ENCODE measurements at places on chromosomes 6 and 20.

DNA sequence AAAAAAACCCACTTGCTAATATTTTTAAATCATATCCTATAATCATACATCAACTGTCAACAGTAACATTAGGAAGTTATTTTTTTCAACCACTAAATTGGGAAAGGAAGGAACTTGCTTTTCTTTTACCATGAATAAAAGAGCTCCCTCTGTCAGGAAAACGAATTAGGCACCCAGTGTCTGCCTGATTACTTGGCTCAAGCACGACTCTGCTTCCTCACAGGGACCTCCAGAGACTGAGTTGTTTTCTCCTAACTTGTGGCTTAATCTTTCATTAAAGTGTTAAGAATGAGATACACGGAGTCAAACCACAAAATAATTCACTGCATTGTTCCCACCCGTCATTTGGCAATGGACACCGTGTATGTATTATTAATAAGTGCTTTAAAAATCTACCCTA, 1405.1 kb upstream of the EYS start:
- DNase-seq: no peak

- DNase-seq: peak; percentile 61
Observed at GRCh38 chr6:70375166-70375565, 38.1 kb upstream of the FAM135A start.

DNA sequence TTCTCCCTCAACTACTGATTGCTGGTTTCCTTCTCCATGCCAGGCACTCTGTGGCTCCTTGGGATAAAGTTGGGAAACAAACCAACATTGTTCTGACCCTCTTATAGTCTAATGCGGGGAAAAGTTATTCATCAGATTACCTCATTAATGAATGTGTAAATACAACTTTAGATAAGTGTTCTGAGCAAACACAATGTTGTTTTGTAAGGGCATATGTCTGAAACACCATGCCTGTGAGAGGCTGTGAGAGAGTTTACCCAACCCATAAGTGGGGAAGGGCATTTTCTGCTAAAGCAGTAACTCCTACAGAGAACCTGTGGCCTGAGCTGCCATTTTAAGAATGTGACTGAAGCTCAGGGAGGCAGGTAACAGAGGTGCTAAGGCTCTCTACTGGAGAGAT, 283.5 kb downstream of the KHDC1L start:
- no peak for DNase-seq

GRCh38 chr20:59577037-59577808, 27.1 kb upstream of the PHACTR3 start:
- no peak for DNase-seq

- DNase-seq: no peak
Observed at GRCh38 chr6:52696418-52696817, 25.5 kb downstream of the TMEM14A start.

- no peak for DNase-seq
Observed at GRCh38 chr6:41677124-41677921, 39.1 kb downstream of the MDFI start.

DNA sequence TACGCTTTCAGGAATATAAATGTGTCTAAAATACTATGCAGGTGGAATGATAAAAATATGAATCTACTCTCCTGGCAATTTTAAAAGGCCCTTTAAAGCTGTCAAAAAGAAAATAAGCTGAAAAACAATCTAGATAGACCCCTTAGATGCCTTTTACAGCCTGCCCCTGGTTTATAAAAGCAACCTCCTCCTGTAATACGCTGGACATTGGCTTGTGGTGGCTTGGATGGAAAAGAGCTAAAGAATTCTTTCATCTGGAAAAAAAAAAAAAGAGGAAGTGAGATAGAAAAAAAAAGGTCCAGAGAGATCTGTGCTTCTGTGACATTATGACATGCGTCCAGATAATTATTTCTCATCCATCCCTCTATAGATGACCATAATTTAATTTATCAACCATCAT, 115.9 kb upstream of the NRSN1 start:
- DNase-seq: no peak

DNA sequence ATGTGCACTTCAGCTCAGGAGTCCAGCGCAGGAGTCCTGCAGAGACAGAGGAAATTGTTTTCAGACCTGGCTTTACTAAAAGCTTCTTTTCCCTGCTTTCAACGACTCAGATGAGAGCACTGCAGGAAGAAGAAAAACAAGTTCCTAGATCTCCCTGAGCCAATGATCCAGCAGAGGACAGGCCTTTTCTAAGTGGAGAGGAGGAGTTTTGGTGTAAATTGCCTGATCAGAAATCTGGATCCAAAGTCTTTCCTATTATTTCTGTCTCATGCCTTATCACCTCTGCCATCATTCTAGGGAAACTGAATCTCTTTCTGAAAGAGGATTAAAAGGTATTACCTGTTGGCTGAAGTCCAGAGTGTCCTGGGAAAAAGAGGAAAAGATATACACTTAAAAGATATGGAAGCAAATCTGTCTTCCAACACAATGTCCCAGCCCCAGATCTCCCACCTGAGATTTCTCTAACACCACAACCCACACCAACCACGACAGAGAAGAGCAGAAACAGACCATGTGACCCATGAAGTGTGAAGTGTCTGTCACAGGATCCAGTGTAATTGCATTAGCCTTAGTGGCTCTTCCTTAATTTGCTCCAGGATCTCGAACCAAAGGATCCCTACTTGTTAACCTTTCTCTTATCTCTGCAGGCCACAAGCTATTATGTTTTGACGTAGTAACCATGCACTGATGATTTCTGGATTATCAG, 23.1 kb upstream of the HLA-DRB5 start:
- no peak for DNase-seq

DNA sequence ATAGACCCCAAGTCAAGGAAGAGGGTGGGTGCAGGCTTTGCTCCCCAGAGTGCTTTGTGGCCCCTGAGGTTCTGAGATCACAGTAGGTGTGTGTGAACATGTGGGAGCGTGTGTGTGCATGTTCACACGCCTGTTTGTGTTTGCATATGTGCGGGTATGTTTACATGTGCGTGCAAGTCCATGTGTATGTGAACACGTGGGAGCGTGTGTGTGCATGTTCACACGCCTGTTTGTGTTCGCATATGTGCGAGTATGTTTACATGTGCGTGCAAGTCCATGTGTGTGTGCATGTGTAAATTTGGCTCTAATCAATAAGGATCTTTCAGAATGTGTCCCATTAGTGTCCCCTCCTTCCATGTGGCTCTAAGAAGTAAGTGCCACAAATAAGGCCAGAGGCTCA, 41.4 kb upstream of the PCMTD2 start:
- DNase-seq: no peak

DNA sequence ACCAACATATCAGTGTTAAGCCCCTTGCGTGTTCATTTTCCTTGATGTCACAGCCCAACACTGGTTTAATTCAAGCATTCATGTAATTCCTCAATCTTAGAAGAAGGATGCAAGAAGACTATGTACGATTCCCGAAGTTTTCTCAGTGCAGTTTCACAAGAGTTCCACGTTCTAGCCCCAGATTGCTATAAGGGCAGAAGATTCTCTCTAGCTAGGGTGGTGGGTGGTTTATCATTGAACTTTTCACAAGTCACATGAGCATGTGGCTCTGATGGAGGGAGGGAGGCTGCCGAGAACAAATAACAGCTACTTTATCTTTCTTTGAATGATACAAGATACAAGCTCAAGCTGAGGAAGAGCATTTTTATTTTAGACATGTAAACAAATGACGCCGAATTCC, 71.9 kb upstream of the NHSL1 start:
- DNase-seq: no peak

DNA sequence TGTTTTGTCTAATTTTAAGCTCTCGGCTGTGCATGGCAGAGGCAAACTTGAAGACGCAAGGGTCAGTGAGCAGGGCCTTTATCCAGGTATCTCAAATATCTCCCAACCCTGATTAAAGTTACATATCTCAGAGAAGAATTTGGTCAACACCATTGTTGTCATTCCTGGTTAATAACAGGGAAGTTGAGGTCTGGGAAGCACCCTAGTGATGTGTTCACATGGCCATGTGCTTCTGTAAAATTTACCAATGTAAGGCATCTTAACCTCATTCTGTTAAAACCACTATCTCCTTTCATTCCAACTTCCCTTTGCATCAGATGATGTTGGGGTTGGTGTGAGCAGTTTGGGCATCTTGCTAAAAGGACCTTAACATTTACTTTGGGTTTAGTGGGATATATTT, 4.0 kb upstream of the FAM110A start:
- no peak for DNase-seq

DNA sequence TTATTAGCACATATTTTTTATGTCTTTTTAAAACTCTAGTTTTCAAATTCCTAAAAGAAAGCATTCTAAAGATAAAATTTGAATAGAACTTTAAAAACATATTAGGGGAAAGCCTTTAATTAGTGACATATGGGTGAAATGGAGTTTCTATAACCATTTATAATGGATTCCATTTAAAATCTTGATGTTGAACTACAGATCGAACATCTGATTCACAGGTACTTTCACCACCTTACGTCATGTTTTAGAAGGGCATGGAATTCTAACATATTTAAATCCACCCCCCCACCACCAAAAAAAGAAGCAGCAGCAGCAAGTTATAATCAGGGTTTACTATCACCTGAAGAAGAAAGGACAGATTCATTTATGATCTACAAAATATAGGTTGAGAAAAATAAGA, 298.4 kb downstream of the SMOC2 start:
- no peak for DNase-seq

- DNase-seq: no peak
Observed at GRCh38 chr6:44219053-44219814, 2.5 kb downstream of the MYMX start.

DNA sequence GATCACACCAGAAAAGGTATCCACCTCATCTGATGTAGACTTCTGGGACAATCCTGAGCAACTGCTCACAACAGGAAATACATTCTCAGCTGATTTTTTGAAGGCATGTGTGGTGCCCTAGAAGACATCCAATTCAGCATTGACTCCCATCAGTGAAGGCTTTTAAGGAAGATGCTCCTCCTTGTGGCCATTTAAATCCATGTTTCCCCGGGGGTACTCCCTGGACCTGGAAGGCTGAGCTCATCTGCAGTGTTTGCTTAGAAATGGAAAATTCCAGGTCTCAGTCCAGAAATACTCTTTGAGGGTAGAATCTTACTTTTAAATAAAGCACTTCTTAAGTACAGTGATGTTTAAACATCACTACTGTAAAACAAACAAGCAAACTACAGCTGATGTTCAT, 195.5 kb upstream of the PDE10A start:
- no peak for DNase-seq

DNA sequence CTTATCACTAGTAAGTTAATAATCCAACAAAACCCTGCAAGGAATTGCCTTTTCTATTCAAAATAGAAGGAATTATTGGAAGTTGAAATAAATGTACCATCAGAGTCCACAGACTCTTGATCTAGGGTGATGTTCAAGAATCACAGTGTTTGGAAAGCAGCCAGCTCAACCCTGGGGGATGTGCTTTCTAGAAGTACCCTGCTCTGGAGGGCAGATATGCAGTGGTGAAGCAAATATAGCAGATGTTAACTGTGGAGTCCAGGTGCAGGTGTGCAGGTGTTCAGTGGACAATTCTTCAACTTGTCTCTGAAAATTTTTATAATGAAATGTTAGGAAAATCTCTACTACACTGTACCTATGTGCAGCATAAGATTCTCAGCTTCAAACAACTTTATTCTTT, 9.1 kb upstream of the INSM1 start:
- no peak for DNase-seq

DNA sequence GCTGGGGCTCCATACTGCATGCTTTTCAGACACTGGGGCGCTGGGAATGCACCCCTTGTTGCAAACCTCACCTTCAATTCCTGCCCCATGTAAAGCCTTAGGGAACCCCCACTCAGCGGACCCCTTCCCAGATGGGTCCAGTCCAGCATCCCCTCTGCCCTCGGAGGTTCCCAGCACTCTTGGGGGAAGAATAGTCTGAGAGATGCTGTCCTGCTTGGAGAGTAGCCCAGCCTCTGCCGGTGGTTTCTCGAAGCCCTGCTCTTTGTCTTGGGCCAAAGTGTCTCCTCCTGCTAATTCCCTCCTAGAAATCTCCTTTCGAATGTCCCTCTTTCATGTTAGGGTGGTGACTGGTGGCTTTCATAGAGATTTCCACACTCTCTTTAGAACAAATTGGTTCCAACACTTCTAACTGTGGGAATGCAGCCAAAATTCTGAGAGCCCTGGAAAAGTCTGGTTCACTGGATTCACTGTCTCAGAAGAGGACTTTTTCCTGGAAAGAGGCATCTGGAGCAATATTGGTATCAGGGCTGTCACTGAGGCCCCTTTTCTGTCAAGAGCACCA, 24.9 kb upstream of the SULF2 start:
- no peak for DNase-seq

DNA sequence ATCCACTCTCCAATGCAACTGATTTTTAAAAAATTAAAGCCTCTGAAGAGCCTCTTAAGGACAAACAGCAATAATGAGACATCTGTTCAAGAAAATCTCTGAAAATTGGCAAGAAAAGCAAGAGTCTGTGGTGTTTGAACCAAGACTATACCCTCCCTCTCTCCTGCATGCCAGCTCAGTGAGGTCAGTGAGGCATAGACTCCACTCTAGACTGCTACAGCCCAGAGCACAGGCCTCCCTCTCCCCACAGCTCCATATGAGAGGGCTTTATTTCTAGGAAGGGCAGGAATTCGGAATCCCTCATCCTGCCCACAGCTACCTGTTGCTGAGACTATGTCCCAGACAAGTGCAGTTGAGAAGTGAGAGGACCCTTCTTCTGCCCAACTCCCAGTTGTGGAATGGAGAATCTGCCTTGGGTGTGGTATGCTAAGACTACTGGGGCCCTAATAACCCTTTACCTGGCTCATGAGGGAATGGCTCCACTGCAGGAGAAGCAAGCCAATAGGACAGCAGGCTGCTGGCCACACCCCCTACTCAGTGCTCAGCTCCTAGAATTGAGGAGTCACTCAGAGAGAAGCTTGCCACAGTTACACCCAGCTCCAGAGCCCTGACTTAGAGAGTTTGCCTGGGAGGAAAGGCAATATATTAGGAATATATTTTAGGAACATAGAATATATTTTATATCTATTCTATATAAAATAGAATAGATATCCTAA, 22.7 kb upstream of the HLA-DQA1 start:
- DNase-seq: no peak

GRCh38 chr6:21592953-21593352, 598 bp upstream of the SOX4 start:
- DNase-seq: no peak

DNA sequence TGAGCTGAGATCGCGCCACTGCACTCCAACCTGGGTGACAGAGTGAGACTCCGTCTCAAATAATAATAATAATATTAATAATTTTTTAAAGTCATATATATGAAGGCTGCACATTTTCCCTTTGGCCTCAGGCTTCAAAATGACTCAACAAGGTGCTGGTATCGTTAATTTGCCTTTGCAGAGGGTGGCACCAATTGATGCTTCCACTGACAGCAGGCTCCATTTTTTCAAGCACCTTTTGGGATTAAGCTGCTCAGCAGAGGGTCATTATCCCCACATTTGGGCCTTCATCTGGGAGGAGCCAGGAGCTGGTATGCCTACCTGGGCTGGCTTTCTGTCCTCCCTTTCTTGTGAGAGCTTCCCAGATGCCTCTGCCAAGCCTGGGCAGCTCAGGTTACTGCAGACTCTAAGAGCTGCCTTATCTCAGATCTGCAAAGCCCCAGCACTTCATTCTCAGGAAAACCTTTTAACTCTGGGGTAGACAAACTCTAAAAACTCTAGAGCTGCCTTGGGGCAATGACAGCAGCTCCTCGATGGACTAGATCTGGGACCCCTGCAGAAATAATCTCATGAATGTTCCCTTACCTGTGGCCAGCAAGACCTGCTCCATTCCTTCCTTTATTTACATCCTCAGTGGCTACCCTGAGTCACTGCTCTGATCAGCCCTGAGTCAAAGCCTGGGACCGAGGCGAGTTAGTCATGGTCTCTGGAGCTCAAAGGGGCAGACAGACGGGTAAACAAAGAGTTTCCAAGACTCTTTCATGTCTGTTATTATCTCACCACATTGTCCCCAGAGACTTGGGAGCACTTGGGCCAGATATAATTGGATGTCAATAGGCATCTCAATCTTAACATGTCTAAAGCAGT, 80.0 kb upstream of the EYA2 start:
- DNase-seq: peak; percentile 40

Measured in HS-5 (cell line).